Esophagus mucosa (tissue), 1 donor: ENCODE measurements at places on chromosomes 3 and 15.

GRCh38 chr3:67653425-67654098 lies 850 bp downstream of the SUCLG2 start:
- ATAC-seq = peak; percentile 30

DNA sequence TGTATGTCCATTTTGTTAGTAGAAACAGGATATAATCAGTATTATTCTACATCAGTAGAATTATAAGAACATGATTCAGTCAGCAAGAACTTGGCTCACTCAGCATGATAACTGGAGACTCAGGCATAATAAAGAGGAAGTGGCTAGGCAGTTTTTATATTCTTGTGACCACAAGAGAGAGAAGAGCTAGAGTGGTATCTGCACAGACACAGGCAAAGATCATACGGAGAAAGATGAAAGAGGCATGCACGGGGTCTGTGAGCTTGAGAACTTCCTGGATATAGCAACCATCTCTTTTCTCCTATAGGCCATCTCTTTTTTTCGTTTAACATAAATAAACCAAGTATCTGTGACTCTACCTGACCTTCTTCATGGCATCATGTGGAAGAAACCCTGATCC lies 46.8 kb downstream of the MYO5A start:
- ATAC-seq = peak; percentile 76

DNA sequence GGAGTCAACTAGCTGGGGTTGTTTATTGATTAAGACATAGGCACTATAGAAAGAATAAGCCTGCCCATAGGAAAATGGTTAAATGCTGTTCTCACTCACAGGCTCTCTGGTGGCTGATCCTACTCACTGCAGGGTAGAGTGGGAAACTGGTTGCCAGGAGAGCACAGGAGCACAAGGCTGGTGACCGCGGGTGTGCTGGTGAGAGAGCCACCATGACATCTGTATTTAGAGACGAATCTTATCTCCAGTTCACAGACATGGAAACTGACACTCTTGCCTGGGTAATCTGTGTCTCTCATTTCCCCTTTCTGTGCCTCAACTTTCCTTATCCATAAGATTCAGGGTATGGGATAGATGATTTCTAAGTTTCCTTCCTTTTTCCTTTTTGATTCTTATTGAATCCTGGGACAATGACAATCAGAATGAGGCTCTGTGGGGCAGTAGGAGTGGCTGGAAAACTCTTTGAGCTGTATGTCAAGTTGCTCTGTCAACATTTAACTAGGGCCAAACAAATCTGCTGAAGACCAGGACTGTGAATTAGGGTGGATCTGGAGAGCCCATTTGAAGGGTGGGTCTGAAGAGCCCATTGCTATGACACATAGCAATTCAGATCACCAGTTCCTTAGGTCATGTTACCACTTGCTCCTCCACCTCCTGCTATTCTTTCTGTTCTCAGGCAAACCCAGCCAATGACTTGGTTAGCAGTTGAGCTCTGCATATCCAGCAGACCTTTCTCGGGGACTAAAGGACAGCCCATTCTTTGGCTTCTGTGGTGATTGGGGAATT lies 286.1 kb upstream of the TBL1XR1 start:
- ATAC-seq = peak; percentile 93

- no peak for ATAC-seq
Observed at GRCh38 chr3:141256820-141257219, 25.2 kb downstream of the PXYLP1 start.

DNA sequence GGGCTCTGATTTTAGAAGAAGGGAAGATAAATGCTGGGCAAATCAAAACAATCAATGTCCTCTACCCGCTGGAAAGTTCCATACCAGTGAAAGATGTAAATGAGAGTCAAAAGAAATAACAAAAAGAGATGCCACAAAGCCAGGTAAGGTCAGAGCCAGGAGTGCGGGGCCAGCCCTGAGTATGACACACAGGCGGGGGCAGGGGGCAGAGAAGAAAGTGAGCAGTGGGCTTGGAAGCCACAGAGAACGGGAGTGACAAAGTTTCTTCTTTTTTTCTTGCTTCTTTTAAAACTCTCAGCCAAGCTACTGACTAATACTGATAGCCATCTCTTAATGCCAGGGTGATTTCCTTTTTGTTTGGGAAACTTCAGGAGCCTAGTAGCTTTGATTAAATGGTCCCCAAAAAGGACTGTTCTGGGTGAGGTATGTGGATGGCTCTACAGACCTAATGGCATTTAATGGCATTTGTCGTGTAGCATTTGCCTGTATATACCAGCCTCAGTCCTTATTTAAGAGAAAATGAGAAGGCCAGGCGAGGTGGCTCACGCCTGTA lies 23.1 kb upstream of the TSEN2 start:
- ATAC-seq = no peak

GRCh38 chr3:162534431-162534830 lies 1037.8 kb downstream of the OTOL1 start:
- no peak for ATAC-seq

- ATAC-seq = peak; percentile 31
Observed at GRCh38 chr15:68210821-68211655, 5.9 kb upstream of the CALML4 start.

DNA sequence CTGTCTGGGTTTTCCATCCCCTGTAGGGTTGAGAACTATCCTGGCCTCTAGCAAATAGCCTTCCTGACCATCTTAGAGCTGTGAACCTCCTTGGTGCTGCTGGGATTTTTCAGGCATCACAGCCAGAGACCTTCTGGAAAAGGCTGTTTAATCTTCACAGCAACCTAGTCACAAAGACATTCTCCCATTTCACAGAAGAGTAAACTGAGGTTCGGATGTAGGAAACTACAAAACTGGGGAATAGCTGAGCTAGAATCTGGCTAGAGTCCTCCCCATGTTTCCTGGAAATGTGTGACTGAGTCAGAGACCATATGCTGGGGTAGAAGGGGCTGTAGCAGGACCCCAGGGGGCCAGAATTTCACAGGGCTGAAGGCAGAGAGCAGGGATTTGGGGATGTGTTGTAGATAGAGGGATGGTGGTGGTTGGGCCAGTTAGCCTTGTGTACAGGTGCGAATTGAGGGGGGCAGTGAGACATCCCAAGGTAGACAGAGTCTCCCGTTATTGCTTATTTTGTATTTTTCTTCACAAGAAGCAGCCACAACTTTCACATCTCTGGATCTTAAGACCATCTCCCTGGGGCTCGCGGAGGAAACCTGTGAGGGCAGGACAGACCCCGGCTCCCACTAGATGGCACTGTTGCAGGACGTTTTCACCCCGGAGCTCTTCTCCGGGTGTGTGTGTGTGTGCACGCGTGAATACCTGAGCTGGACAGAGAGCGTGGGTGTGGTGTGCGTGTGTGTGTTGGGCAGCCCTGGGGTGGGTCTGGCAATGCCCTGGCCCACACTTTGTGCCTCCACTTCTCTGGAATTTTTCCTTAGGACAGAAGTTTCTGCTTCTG lies 66.9 kb upstream of the PRR23C start:
- ATAC-seq = peak; percentile 78

DNA sequence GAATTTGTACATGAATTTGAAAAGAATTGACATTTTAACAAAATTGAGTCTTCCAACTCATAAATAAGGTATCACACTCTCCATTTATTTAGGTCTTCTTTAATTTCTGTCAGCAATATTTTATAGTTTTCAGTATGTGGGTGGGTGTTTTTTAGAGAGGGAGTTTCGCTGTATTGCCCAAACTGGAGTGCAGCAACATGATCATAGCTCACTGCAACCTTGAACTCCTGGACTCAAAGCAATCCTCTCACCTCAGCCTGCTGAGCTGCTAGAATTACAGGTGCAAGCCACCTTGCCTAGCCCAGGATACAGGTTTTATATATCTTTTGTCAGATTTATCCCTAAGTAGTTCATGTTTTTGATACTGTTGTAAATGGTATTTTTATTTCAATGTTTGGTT lies 4.6 kb downstream of the WDR93 start:
- no peak for ATAC-seq

GRCh38 chr3:171883257-171883892 lies 40.2 kb downstream of the TMEM212 start:
- ATAC-seq = no peak

GRCh38 chr3:108292905-108293328 lies 3.4 kb upstream of the HHLA2 start:
- ATAC-seq = no peak

DNA sequence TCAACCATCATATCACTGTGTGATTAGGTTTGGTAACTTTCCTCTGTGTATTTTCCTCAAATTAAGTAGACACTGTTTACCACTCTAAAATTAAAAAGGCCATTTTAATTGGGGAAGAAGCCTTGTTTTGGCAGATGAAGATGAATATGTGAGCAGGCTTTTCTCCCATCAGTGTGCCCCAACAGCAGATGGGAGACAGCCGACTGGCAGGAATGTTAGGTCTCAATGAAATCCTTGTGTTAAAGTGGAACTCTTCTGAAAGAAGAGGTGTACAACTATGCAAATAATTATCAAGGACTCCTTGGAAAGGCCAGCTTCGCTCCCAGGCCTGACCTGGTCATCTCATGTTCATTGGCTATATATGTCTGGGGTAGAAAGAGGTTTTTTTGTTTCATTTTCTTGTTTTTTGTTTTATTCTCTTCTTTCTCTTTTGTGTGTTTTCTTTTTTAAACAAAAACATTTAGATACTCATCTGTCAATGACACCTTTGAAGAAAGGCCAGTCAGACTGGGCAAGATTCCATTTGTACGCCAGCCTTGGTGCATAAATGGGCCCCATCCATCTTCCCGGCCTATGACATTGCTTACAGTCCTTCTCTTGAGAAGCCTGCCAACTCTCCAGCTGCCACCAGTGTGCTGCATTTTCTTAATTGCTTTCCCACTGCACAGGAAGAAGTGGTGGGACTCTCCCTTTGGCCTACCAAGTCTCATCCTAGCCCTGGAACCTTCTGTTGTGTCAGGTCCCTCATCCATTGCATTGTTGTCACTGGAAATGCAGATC lies 25.8 kb downstream of the LRTM1 start:
- no peak for ATAC-seq

- ATAC-seq = no peak
Observed at GRCh38 chr15:90685591-90686434, 31.3 kb upstream of the BLM start.

GRCh38 chr15:80942266-80942665 lies 47.4 kb downstream of the MESD start:
- ATAC-seq = no peak

DNA sequence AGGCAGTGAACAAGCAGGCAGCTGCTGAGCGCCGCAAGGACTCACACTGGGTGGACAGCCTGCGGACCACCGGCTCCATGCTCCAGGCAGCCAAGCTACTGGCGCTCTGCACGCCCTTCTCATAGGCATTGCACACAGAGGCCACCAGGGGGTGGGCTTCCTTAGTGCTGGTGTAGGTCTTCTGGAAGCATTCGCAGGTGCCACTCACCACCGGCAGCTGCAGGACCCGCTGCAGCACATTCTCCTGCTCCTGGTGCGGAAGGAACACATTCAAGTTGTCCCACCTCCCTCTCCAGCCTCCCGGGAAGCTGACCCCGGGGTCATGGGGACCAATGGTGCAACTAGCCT lies 6.0 kb downstream of the PLIN1 start:
- ATAC-seq = no peak

GRCh38 chr3:134357261-134357913 lies 16.9 kb downstream of the AMOTL2 start:
- no peak for ATAC-seq

DNA sequence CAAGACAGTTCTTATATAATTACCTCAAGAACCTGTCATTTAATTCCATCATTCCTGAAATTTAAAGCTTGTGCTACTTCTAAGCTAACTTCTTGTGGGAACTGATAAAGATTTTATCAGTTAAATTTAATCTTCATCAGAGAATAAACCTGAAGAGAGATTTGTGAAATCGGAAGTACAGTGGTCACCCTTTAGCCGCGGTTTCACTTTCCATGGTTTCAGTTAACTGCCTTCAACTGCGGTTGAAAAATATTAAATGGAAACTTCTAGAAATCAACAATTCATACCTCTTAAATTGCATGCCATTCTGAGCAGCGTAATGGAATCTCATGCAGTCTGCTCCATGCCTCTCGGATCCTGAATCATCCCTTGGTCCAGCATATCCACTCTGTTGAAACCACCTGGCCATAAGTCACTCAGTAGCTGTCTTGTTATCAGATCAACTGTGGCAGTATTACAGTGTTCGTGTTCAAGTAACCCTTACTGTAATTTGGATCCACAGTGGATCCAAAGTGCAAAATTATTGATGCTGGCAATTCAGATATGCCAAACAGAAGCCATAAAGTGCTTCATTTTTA lies 626.1 kb downstream of the CADM2 start:
- ATAC-seq = no peak

GRCh38 chr3:188978421-188979171 lies 193.2 kb upstream of the TPRG1 start:
- no peak for ATAC-seq

GRCh38 chr15:85687329-85687728 lies 107.4 kb downstream of the KLHL25 start:
- ATAC-seq = no peak

GRCh38 chr3:59064276-59064675 lies 14.5 kb upstream of the CFAP20DC start:
- no peak for ATAC-seq

DNA sequence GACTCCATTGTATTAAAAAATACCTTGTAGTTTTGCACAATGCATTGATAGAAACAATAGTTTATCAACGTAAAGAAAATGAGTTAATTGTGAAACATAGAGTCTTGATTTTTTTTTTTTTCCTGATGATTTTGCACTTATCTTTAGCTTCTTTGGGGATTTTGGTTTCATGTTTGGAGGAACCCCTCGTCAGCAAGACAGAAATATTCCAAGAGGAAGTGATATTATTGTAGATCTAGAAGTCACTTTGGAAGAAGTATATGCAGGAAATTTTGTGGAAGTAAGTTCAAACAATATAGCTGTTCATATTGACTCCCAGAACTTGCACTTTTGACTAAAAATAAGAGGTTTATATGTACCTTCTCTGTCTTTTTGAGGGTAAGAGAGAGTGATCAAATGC lies 7.0 kb downstream of the DNAJB11 start:
- ATAC-seq = no peak

GRCh38 chr3:37546876-37547275 lies 314.8 kb upstream of the CTDSPL start:
- peak; percentile 78 for ATAC-seq

GRCh38 chr3:162512488-162512887 lies 1015.9 kb downstream of the OTOL1 start:
- ATAC-seq = no peak

GRCh38 chr15:85401108-85401774 lies 20.8 kb downstream of the AKAP13 start:
- ATAC-seq = no peak

GRCh38 chr15:62888623-62889022 lies 153.9 kb upstream of the TPM1 start:
- peak; percentile 52 for ATAC-seq
